Epithelial cell of prostate (primary cell): ENCODE measurements at places on chromosomes 12 and 14.
A peak's percentile ranks its signal among the peaks of the same experiment; 100 is the strongest.

- DNase-seq: no peak
Measured at GRCh38 chr14:91100102-91100501, 13.8 kb upstream of the DGLUCY start.

GRCh38 chr12:24535334-24536069 is 413.4 kb downstream of the BCAT1 start:
- no peak for DNase-seq

- no peak for DNase-seq
Measured at GRCh38 chr12:53538209-53538689, 31.0 kb upstream of the NPFF start.

GRCh38 chr14:50397390-50398188 is 908 bp upstream of the CDKL1 start:
- no peak for DNase-seq

- no peak for DNase-seq
Measured at GRCh38 chr12:24444634-24445033, 495.2 kb upstream of the SOX5 start.

DNA sequence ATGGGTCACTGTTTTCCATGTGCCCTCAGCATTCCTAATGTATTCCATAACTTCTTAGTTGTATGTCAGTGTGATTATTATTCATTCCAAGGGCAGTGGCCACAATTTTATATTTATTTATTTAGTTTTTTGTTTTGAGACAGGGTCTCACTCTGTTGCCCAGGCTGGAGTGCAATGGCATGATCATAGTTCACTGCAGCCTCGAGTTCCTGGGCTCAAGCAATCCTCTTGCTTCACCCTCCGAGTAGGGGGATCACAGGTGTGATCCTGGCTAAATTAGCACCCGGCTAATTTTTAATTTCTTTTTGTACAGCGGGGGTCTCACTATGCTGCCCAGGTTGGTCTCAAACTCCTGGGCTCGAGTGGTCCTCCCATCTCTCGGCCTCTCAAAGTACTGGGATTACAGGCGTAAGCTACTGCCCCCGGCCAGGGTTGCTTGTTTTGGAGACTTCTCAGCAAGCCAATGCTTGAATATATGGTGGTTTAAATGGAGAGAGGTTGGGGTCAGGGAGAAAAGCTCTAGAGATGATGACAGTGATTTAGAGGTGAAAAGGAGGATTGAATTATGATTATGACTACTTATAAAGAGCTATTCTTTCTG is 7.6 kb downstream of the GPRC5A start:
- DNase-seq: no peak

DNA sequence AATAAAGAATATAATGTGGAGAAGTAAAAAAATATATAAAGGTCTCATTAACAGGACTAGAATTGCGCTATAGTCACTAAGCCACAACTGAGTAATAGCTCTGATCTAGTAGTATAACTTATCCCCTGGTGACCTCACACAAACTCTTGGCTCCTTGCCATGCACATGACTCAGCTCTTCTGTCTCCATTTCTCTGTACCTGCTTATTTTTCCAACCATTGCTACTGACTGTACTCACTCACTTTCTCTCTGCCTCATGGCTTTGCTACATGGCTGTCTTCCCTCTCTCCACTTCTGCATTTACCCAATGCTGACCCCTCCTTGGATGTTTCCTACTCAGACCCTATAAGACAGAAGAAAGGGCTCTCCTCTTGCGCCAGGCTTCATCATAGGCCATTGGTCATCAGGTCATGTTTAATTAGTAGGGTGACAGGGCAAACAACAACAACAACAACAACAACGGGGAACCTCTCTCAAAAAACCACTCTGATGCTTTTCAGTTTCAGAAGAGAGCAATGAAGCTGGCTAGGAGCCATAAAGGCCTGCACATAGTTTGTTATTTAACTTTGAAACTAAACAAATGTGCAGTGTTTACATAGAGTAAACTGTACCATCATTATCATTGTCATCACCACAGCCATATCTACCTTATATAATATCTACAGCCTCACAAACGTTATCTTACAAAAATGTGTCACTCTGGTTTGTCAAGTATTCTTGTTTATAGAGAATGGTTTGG is 25.6 kb upstream of the KRAS start:
- peak; percentile 80 for DNase-seq
